Stimulated activated CD4-positive, alpha-beta T cell treated with anti-CD3 and anti-CD28 coated beads, Interleukin-4, amount 100 ng/mL, for 1 hour (primary cell): ENCODE measurements at places on chromosomes 12 and 14.
A peak's percentile ranks its signal among the peaks of the same experiment; 100 is the strongest.

- DNase-seq = no peak
Observed at GRCh38 chr12:39235990-39236767, 206.7 kb downstream of the KIF21A start.

DNA sequence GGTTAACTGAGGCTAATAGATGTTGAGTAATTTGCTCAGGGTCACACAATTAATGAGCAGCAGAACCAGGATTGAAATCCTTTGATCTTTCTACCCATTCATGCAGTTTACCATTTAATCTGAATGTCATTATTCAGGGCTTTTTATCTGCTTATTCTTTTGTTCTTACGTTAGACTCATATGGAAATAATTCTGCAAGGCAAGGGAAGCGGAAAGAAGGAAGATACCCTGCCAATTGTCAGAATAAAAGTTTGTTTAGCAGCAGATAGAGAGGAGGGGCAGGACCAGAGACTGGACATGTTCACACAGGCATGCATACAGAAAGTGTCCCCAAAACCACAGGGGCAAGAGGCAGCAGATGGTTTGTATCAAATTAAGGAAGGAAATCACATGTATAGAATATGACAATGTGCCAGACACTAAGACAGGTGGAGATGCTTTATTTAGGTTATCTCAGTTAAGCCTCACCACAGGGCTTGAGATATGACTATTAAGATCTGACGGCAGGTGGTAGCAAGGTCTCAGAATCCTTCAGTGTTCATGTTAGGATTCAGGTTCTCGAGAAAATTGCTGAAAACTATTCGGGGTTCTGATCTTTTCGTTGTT lies 29.8 kb downstream of the BRMS1L start:
- no peak for DNase-seq

- DNase-seq = peak; percentile 1
Observed at GRCh38 chr14:50944647-50945413, 547 bp upstream of the PYGL start.

GRCh38 chr14:33839193-33840076 lies 111.4 kb downstream of the EGLN3 start:
- peak; percentile 43 for DNase-seq

GRCh38 chr12:12943586-12944260 lies 8.2 kb downstream of the GPRC5D start:
- DNase-seq = no peak
